Coronary artery (tissue), 2 donors: ENCODE measurements at places on chromosomes 3 and 15.

GRCh38 chr3:7015683-7016440 lies 154.9 kb downstream of the GRM7 start:
- no peak for DNase-seq

GRCh38 chr3:153866901-153867300 lies 254.3 kb upstream of the ARHGEF26 start:
- no peak for DNase-seq

GRCh38 chr3:73674280-73674679 lies 49.5 kb upstream of the PDZRN3 start:
- no peak for DNase-seq

- no peak for DNase-seq
Observed at GRCh38 chr15:65833501-65834205, 35.6 kb upstream of the RAB11A start.

DNA sequence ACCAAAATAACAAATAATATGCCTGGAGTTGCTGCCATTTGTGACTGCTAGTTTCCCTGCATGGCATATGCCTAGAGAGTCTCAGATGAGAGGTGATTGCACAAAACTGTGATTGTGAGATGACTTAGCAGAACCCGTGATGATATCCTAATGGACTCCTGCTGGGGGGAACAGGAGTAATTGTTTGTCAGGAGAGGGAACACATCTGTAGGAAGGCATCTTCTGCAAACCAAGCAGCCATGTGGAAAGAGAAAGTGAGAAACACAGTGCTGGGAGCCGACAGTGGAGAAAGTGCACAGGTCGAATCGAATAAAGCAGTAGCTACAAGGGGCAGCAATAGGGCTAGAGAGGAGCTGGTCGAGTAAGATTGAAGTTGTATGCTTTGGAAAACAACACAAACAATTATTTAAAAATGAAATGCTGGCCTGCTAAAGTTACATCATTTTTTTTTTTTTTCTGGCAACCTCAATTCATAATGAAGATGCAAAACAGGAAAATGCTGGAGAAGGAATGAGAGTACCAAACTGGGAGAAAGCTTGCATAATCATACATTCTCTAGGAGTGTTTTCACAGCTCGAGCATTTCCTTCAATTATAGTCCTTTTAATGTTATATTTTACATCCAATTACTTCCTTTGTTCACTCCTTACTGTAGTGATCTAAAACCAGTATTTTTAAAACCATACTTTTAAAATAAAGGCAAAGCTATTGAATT lies 494.2 kb upstream of the AGTR1 start:
- DNase-seq: no peak

GRCh38 chr15:71049706-71050422 lies 65.4 kb upstream of the THSD4 start:
- DNase-seq: no peak

GRCh38 chr15:70765504-70766281 lies 2.3 kb upstream of the UACA start:
- no peak for DNase-seq

- DNase-seq: no peak
Observed at GRCh38 chr3:10901296-10901945, 85.4 kb downstream of the SLC6A11 start.

DNA sequence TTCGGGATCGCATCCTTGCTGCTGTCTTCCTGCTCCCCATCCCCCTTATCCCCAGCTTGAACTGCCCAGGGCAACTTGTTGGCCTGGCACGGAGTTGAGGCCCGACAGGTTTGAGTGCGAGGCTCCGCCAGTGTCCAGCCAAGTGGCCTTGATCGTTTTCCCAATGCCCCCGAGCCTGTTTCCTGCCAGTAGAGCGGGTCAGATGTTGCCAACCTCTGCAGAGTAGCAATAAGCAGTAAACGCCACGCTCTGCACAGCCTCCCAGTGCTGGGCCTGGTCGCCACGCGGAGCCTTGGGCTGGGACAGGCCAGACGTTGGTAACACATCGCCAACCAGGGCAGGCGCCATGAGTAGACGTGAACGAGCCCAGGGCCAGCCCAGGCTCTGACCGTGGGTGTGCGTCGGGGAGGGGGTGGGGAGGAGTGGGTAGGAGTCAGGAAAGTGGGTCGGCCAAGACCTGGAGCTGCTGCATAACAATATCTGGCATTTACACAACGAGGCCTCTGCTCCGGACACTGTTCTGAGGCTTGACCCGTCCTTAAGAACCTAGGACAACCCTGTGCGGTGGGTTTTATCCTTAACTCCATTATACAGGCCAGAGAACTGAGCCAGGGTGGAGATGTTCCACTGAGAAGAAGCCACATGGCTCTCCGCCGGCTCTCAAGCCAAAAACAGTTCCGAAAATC lies 444 bp upstream of the ABHD14A start:
- DNase-seq: peak; percentile 80

- DNase-seq: no peak
Observed at GRCh38 chr15:39156646-39157250, 424.1 kb upstream of the THBS1 start.

DNA sequence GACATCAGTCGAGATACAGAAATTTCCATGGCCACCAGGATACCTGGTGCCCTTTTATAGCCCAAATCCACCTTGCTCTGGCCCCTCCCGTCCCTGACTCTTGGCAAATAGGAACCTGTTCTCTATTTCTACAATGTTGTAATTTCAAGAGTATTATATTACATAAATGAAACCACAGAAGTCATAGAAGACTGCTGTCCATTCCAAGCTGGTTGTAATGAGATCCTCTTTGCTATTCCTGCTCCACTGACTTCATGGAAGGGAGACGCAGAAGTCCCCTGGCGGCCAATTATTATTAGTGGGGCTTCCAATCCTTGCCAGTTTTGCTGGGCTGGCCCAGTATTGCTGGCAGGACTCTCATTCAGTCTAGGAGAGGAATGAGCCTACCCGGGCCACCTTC lies 26.6 kb downstream of the DCP1A start:
- DNase-seq: no peak

GRCh38 chr3:150079029-150079739 lies 108.5 kb upstream of the PFN2 start:
- DNase-seq: no peak

GRCh38 chr15:66682246-66682645 lies 19.8 kb upstream of the SMAD6 start:
- DNase-seq: no peak

GRCh38 chr3:187368251-187369088 lies at the start of gene RTP4:
Gene RTP4, plus strand, starts transcription at chr3:187368385. Its CDS starts 57 bp downstream, at chr3:187368442.
- no peak for DNase-seq

DNA sequence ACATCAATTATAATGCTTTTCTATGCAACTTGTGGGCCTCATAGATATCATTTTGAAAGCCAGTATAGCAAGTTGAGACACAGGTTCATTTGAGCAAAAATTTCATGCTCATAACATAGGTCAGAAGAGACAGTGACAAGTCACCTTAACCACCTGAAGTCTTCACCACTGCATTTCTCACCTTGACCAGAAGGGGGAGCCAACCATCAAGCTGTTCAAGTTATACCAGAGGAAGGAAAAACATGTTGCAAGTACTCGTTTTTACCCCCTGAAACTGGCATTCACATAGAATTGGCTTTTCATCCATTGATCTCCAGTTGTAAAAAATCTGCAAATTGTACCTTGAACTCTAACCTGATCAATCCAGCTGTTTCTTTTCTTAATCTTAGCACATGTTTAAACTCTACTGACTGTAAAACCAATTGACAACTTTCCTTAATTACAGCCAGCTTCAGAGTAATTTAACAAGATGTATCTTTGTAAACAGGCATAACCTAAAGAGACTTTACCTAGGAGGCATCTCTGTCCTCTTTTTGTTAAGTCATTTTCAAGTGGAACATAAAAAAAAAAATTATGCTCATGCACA lies 1.4 kb downstream of the LMOD3 start:
- no peak for DNase-seq

- no peak for DNase-seq
Observed at GRCh38 chr15:78675206-78675605, 34.2 kb upstream of the CHRNB4 start.

GRCh38 chr3:185728630-185729336 lies 96.1 kb downstream of the IGF2BP2 start:
- DNase-seq: no peak

- DNase-seq: no peak
Observed at GRCh38 chr3:4823986-4824925, 155.0 kb upstream of the BHLHE40 start.

DNA sequence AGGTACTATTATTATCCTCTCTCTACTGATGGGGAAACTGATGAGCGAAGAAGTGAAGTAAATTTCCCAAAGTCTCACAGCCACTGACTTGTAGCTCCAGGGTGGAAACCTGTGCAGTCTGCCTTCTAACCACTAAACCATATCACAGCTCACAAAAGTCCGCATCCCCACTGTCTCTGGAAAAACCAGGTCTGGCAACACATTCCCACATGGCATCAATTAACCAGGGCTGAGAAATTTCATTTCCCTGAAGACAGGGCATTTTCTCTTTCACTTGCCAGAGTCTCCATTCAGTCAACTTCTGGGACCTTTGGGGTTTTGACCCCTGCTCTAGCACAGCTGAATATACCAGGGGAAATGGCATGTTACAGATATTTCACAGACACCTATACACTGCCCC lies 26.5 kb downstream of the FBXO40 start:
- DNase-seq: no peak

DNA sequence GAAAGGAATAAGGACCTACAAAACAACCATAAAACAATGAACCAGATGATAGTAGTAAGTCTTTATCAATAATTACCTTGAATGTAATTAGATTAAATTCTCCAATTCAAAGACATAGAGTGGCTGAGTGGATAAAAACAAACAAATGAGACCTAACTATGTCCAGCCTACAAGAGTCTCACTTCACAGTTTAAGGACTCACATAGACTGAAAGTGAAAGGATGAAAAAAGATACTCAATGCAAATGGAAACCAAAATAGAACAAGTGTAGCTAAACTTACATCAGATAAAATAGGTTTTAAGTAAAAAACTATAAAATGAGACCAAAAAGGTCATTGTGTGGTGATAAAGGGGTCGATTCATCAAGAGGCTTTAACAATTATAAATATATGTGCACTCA lies 21.9 kb upstream of the NR1I2 start:
- DNase-seq: no peak

GRCh38 chr3:176872771-176873209 lies 324.5 kb downstream of the TBL1XR1 start:
- DNase-seq: no peak

- DNase-seq: no peak
Observed at GRCh38 chr15:62561571-62561970, 396.5 kb upstream of the C2CD4B start.

- no peak for DNase-seq
Observed at GRCh38 chr3:124601190-124601589, 129.1 kb upstream of the UMPS start.

- no peak for DNase-seq
Observed at GRCh38 chr15:82663186-82663600, 16.0 kb upstream of the CPEB1 start.

DNA sequence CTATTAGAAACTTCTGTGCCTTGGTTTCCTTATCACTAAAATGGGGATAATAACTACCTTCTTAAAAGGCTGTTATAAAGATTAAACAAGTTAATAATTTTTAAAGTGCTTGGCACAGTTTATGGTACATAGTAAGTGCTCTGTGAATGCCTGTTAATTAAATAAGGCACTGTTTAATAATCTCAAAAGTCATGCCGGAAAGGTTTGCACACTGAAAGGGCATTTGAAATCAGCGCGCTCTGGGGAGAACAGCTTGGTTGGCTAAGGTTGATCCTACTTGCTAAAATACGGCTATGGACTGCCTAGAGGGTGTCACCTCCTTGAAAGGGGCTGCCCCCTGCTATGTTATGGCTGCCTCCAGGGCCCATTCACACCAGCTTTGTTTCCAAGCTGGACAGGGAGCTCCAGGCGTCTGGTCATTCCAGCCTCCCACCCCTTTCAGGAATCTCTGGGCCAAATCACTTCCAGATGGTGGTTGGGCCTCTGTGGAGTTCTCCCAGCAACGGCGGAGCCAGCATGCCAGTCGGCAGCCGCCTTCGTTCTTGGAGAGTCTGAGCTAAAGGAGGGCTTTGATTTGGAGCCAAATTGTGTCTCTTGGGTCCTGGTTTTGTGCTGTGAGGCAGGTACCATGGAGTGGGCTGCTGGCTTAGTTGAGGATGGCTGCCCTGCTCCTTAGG lies 5.9 kb downstream of the FLNB start:
- DNase-seq: peak; percentile 84

DNA sequence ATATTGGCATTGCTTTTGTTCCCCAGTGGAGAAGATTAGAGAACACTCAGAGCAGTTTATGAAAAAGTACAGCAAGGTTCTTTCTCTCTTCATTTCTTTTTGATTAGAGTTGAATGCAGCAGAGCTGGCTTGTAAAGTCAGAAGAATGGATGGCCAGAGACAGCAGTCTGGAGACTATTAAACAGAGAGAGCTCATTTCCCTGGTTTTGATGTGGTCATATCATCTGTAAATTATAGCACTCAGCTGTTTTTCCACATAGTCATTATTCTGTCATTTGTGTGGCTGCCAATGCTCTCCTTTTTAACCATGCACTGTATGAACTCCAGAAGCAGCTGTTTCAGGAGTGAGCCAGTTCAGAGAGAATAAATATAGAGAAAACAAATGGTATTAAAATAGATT lies 177.4 kb upstream of the CRBN start:
- DNase-seq: no peak

DNA sequence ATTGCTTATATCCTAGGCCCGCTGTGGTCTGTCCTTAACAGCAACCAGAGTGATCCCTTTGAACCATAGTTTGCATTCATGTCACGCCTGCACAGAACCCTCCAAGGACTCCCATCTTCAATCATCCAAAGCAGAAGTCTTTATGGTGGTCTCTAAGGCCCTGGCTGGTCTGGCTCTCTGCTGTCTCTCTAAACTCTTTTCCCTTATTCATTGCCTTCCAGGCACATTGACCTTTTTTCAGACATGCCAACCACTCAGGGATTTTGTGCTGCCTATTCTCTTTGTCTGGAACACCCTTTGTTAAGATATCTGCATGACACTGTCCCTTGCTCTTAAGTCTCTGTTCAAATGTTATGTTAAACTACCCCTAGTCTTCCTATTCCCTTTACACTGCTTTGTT lies 21.9 kb upstream of the ZBTB47 start:
- DNase-seq: no peak
